Transverse colon (tissue), 4 donors: ENCODE measurements at places on chromosomes 13 and 19.
A peak's percentile ranks its signal among the peaks of the same experiment; 100 is the strongest.

DNA sequence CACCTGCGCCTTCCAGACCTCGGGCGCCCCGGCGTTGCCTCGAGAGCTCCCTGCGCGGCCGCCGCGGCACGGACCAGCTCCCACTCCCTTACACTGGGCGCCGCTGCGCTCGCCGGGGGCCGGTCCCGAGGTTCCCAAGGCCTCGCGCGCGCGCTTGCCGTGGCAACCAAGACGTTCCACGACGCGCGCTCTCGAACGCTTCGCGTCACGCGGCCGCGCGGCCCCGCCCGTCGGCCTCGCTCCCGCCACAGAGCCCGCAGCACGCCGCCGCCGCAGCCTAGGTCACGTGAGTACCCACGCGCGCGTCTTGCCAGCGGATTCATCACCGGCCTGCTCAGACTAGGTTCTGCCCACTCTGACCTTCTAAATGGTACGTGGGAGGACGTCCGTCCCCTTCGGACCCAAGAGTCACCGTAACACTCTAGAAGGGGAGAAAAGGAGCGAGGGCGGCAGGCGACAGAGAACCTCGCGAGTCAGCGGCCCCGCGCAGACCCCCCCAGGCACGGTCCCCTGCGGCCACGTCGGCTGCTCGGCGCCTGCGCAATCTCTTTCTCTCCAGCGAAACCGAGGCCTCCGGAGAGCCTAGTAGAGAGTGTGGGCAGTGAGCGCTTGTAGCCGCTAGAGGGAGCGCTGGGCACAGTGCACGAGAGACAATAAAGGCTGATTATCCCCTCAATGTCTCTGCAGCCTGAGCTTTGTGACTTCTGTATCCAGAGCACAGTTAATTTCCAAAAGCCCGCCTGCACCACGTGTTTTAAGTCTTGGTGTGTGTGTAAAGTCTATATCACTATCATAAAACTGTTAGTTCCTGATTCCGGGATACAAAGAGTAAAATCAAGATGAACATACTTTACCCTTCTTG is at the start of gene SPART:
SPART (minus strand) TSS at position 173 of the 862 bp plus-strand sequence. CDS start 10,564 bp downstream, outside the sequence.
- H3K27ac ChIP-seq: peak within 1 kb of the TSS; percentile 94
- DNase-seq: peak; percentile 90
- H3K4me1 ChIP-seq: peaks cover 6% of the 10 kb centered on the region
- peaks cover 17% of the 10 kb centered on the region for H3K27me3 ChIP-seq
- H3K4me3 ChIP-seq: peak within 1 kb of the TSS; percentile 58
- H3K36me3 ChIP-seq: no peaks in the 10 kb centered on the region

- H3K36me3 ChIP-seq: no peaks in the 10 kb centered on the region
- H3K4me1 ChIP-seq: no peaks in the 10 kb centered on the region
- no peak for DNase-seq
These were observed 186.8 kb upstream of the PRR20A start for GRCh38 chr13:56953965-56954364.

DNA sequence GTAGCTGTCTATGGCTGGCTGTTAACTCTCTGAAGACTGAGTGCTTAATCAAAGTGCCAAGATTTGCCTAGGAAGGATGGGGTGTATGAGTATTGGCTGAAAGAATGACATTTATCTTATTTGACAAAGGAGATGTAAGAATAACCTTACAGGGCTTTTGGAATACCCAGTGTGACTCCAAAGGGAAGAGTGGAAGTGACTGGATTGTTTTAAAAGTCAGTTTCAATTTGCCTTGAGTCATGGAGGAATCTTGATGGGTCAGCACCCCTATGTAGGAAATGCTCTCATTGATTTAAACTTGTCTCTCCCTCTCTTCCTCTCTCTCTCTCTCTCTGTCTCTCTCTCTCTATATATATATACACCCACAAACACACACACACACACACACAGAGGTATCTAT is 118.4 kb upstream of the CLDN10 start:
- no peak overlapping the region for H3K4me3 ChIP-seq
- no peak for DNase-seq
- no peaks in the 10 kb centered on the region for H3K4me1 ChIP-seq
- no peaks in the 10 kb centered on the region for H3K36me3 ChIP-seq
- H3K27ac ChIP-seq: no peak overlapping the region

DNA sequence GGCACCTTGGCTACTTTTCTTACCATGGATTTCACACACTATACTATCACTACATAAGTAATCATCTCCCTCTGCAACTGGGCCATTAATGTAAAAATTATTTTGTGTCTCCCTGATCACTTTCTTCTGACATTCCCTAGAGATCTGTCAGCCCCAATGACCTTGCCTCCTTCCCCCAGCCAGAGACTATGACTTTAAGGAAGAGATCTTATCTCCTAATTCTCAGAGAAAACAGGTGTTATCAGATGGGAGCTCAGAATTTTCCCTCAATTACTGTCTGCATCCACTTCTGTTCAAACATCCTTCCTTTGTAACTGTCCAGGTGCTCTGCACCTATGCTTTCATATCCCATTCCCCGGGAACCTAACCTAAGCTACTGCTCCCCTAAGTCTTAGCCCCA is 397.5 kb downstream of the DIAPH3 start:
- no peaks in the 10 kb centered on the region for H3K27me3 ChIP-seq
- no peak overlapping the region for H3K27ac ChIP-seq
- DNase-seq: no peak
- no peaks in the 10 kb centered on the region for H3K36me3 ChIP-seq
- H3K4me3 ChIP-seq: no peak overlapping the region
- no peaks in the 10 kb centered on the region for H3K4me1 ChIP-seq

- H3K27me3 ChIP-seq: peaks cover 19% of the 10 kb centered on the region
- no peak for DNase-seq
- no peak overlapping the region for H3K27ac ChIP-seq
- no peaks in the 10 kb centered on the region for H3K4me1 ChIP-seq
- no peaks in the 10 kb centered on the region for H3K36me3 ChIP-seq
These were observed 21.6 kb downstream of the EFNA2 start for GRCh38 chr19:1307320-1307719.

DNA sequence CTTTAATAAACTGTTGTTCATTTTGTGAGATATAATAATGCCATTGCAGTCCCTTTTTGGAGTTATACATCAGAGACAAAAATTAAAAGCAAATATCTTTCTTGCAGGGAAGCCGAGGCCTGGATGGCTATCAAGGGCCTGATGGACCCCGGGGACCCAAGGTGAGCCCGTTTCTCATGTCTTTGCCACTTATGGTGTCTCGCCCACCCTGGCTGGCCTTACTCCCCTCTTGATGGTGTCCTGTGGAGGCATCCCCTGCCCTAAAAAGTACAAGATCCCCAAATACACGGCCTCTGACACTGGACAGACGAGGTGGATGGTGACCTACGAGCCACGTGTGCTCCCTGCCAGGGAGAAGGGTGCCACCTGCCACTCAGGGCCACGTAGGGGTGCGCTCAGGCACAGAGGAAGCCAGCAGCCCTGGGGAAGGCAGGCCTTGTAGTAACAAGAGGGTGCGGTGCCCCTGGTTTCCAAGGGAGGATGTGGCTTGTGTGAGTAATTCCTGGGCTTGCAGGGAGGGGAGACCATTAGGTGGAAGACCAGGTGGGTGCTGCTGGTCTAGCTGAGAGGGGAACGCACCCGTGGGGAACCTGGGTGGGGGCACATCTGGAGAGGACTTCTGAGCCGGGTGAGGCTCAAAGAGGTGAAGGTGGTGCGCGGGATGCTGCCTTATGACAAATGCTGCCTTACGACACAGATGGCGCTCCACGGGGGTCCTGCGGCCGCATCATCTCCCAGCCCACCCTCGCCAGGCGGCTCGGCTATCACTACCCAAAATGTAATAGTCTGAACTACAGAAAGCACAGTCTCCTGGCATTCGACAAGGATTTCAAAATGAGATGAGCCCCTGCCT is 115.6 kb downstream of the RAB20 start:
- H3K27me3 ChIP-seq: no peaks in the 10 kb centered on the region
- no peak for DNase-seq
- no peak overlapping the region for H3K4me3 ChIP-seq
- no peaks in the 10 kb centered on the region for H3K36me3 ChIP-seq
- peaks cover 5% of the 10 kb centered on the region for H3K4me1 ChIP-seq

- no peaks in the 10 kb centered on the region for H3K4me1 ChIP-seq
- no peaks in the 10 kb centered on the region for H3K27me3 ChIP-seq
- no peak overlapping the region for H3K27ac ChIP-seq
- no peak overlapping the region for H3K4me3 ChIP-seq
- no peaks in the 10 kb centered on the region for H3K36me3 ChIP-seq
These were observed 69.2 kb downstream of the NALCN start for GRCh38 chr13:101346942-101347728.

DNA sequence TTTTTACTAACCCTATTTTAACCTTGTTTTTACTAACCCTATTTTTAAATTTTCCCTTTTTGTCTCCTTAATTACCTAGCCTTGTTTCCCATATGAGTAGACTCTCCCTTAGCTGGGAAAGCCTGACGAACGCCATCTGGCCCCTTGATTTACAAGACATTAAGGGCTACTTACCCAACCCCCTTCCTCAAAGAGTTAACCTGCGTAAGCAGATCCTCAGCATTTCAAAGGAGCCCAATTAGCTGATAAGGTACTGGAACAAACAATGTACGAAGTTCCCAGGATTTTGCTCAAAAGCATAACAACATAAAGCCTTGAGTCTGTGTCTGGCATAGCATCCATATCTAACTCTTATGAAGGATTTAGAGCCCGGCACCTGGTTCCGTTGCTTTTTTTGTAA is 4.7 kb upstream of the MVB12A start:
- no peaks in the 10 kb centered on the region for H3K36me3 ChIP-seq
- H3K4me1 ChIP-seq: no peaks in the 10 kb centered on the region

DNA sequence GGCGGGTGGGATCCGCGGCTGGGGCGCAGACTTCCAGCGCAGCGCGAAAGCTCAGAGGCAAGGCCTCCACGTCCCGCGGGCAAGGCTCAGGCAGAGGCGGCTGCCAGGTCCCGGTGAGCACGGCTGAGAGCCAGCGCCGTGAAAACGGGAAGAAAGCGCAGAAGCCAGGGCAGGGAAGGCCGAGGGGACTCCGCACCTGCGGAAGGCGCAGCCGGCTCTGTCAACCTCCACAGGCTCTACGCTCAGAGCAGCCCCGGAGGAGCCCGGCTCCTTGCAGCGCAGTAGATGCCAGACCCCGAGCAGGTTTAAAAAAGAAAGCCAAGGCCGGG is 131.0 kb downstream of the RNF17 start:
- DNase-seq: no peak
- no peaks in the 10 kb centered on the region for H3K27me3 ChIP-seq

GRCh38 chr19:45218426-45218825 is 26.8 kb downstream of the EXOC3L2 start:
- no peak for DNase-seq
- H3K27me3 ChIP-seq: peaks cover 80% of the 10 kb centered on the region

- no peaks in the 10 kb centered on the region for H3K4me1 ChIP-seq
- no peak for DNase-seq
- H3K27ac ChIP-seq: no peak overlapping the region
- H3K36me3 ChIP-seq: no peaks in the 10 kb centered on the region
- H3K27me3 ChIP-seq: no peaks in the 10 kb centered on the region
These were observed 446.7 kb upstream of the SPRY2 start for GRCh38 chr13:80787604-80788003.

- peaks cover 7% of the 10 kb centered on the region for H3K27me3 ChIP-seq
- no peak overlapping the region for H3K27ac ChIP-seq
- H3K4me3 ChIP-seq: no peak overlapping the region
- DNase-seq: no peak
These were observed 14.2 kb downstream of the ZAR1L start for GRCh38 chr13:32300920-32301319.

DNA sequence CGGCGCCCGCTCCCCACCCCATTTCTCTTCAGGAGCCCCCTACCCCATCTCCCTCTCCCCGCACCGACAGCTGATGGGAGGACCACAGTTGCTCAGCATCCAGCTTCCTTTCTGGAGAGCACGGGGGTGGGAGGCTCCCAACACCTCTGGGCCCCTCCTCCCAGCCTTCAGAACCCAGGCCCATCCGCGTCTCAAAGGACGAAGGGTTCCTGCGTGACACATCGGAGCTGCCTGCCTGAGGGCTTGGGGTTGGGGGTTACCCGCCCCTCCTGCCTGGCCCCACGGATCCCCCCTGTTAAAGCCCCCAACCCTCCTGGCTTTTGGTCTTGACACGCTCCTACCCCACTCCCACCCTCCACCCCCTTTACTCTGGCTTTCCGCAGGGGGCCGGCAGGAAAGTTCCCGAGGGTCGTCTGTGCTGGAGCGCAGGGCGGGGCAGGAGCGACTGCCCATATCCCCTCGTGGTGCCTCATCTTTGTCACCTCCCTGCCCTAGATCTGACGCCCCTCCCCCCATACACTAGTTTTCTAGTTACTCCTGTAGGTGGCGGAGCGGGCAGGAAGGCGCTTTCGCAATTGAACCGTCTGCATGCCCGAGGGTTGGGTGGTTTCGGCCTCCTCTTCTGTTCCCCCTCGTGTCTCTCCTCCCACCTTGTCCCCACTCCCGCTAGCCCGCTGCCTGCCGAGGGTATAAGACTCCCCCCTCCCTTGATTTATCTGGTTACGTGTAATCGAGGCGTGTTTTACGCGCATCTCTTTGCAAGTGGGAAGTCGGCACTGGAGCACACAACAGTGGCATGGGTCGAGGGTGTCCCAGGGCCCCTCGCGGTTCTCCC is 924 bp downstream of the TRAPPC5 start:
- H3K27ac ChIP-seq: peak overlapping the region; percentile 89
- peak; percentile 82 for DNase-seq
- H3K4me3 ChIP-seq: peak overlapping the region; percentile 98
- H3K36me3 ChIP-seq: no peaks in the 10 kb centered on the region
- peaks cover 16% of the 10 kb centered on the region for H3K27me3 ChIP-seq
- peaks cover 10% of the 10 kb centered on the region for H3K4me1 ChIP-seq

DNA sequence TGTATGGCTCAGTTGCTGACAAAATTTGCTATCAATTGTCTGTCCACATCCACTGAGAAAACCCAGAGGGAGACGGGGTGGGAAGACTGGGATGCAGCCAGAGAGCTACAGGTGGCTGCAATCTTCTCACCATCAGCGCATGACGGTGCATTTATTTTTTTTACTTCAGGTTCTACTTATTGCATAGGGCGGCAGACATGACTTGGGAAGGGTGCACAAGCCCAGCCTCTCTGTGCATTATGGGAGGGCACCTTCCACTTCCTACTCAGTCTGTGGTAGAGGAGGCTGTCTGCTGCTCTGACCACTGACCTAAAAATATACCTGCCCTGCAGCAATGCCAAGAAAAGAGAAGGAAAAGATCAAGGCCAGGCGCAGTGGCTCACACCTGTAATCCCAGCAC is 73.1 kb downstream of the ABCC4 start:
- H3K4me3 ChIP-seq: no peak overlapping the region
- peak overlapping the region; percentile 63 for H3K27ac ChIP-seq
- H3K36me3 ChIP-seq: no peaks in the 10 kb centered on the region
- no peak for DNase-seq

GRCh38 chr19:39017026-39017425 is 15.3 kb downstream of the FBXO27 start:
- no peak for DNase-seq
- no peak overlapping the region for H3K4me3 ChIP-seq
- H3K27ac ChIP-seq: no peak overlapping the region
- H3K36me3 ChIP-seq: no peaks in the 10 kb centered on the region
- no peaks in the 10 kb centered on the region for H3K4me1 ChIP-seq
- no peaks in the 10 kb centered on the region for H3K27me3 ChIP-seq

- H3K27me3 ChIP-seq: no peaks in the 10 kb centered on the region
- DNase-seq: no peak
- H3K27ac ChIP-seq: no peak overlapping the region
- no peaks in the 10 kb centered on the region for H3K36me3 ChIP-seq
- no peak overlapping the region for H3K4me3 ChIP-seq
- no peaks in the 10 kb centered on the region for H3K4me1 ChIP-seq
These were observed 15.0 kb downstream of the NUFIP1 start for GRCh38 chr13:44974056-44974793.

GRCh38 chr19:51277112-51277511 is 26.2 kb downstream of the SIGLECL1 start:
- no peaks in the 10 kb centered on the region for H3K36me3 ChIP-seq
- H3K4me3 ChIP-seq: no peak overlapping the region
- no peak overlapping the region for H3K27ac ChIP-seq
